HS-5 (cell line): ENCODE measurements at places on chromosomes 7 and 10.

GRCh38 chr10:129586898-129587443 is 119.9 kb downstream of the MGMT start:
- DNase-seq = no peak

DNA sequence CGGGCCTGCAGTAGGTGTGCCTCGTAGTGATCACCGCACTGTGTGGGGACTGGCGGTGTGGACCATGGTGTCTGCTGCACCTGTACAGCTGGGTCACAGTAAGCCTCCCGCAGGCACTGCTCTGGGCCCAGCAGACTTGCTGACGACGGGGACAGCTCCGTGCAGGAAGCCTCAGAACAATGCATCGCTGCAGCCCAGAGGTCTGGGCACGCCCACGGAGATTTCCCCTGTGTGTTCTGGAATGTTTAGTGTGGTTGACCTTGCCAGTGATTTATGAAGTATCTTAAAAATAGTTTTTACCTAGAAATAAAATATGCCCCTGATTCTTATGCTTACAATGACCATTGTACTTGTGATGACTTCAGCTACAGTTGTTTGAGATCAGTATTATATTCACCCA is 59.1 kb upstream of the ZNF32 start:
- no peak for DNase-seq

DNA sequence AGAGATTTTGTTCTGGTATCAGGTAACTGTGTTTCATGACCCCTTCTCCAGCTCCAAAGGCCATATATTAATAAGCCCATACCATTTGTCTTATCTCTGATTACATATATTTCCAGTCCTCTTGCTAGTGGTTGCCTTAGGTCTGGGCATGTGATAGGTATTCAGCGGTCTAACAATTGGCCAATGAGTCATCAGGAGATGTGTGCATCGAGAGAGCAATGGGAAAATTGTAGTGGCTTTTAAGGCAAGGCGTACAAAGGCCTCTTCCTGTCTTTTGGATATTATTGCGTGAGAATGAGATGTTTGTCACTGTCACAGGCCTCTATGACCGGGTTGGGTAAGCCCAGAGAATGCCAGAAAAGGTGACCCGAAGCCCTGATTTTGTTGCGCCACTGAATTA is 38.6 kb upstream of the SFRP5 start:
- DNase-seq = no peak

DNA sequence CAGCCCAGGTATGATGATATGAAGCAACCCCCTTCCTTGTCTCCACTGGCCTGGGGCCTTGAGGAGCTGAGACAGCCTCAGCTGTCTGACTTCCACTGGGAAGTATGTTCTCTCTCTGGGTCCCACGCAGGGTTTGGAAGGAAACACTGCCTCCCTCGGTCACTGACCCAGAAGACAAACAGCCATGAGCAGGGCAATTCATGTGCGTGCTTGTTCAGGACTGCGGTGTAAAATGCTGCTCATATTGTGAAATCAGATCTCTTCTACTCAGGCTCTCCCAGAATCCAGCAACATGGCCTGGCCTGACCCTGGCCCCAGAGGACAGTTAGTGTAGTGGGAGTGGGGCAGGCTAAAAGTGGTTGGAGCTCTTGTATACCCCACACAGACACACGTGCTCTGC is 2.8 kb downstream of the CLCN1 start:
- no peak for DNase-seq

GRCh38 chr7:47145186-47145725 is 436.7 kb downstream of the TNS3 start:
- DNase-seq = no peak

DNA sequence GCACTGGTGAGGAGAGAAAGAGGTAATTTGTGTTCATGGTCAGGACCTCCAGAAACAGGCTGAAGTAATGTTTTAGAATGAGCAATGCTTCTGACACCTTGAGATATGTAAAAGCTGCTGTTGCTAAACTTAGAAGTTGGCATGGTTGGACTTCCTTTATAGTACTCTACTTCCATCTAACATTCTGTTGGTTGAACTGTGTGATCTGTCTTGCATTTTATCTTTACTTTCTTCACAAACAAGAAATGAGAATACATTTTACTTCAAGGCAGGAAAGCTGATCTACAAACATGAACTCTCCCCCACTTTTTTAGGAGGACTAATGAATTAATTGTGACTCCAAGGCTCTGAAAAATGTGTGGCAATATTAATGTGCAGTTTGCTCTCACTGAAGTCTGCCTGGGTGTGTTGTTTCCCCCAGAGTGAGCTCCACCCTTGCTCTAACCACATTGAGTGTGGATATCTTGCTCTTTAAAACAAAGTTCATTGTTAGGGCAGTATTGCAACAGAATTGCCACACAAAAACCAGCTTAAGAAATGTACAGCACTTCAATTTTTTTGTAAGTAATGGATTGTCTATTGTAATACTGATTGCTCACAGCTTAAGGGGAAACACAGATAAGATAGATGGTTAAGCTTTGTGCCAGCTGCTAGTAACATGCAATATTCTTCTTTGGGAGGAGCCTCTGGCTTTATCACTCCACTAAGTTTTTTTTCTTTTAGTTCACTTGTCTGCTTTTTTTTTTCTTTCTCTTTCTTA is 69.0 kb downstream of the ADD3 start:
- DNase-seq = peak; percentile 83

DNA sequence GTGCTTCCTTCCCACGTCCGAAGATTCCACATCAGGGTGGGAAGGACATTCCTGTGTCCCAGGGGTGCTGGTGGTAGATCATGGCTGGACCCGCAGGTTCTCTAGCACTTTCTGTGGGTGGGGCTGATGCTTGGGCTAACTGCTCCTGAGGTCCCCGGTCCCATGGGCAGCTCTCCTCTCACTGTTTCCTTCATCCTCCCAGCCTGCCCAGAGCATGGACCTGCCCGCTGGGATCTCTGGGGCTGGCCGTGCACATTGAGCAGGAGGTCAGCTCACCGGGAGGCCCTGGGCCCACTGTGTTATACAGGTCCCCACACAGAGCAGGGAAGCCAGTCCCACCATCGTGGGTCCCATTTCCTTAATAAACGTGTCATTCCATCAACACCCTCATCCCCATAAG is 502.3 kb downstream of the TCERG1L start:
- DNase-seq = no peak

DNA sequence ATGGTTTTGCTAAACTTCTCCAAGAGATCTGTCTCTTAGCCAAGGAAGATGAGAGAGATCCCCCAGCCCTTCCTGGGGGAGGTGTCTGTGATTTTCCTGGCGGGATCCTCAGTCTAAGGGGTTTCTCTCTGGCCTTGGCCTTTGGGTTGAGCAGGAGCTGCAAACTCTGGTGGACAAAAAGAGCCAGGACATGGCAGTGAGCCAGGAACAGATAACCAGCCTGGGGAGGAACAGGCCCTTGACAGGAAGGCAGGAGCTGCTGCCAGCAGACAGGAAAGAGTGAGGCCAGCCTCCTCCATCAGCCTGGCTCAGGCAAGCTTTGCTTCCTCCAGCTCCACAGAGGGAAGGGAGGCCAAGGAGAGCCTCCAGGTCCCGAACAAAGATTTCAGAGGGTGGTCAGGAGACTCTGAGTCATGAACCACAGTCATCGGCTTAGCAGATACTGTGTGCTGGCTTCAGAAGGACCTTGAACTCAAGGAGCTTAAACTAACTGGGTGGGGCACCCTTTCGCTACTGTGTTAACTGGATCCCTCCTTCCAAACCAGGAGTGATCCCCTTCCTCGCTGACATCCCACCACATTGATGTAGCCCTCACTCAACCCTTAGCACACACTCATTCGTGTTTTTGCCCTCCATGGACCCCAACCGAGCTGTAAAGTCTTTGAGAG is 34.7 kb downstream of the DDIT4 start:
- peak; percentile 48 for DNase-seq

GRCh38 chr7:80066639-80067038 is 68.0 kb upstream of the GNAI1 start:
- no peak for DNase-seq

DNA sequence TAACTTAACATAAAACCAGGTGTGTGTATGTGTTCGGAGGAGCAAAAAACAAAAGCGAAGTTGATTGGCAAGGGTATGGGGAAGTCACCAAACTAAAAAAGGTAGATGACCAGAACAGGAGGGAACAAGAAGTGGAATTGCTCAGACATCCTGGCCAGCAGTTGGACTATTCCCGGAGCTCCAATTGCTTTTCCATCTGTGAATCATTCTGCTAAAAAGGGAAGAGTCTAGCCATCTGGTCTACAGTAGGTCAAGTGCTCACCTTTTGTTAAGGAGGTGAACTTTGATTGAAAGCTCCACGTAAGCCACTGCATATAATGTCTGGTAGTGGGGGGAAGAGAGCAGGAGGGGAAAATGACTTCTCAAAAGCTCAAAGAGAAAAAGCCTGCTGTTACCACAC is 50.0 kb upstream of the BET1 start:
- no peak for DNase-seq

- DNase-seq = no peak
Measured at GRCh38 chr7:36943591-36944435, 219.5 kb upstream of the AOAH start.

DNA sequence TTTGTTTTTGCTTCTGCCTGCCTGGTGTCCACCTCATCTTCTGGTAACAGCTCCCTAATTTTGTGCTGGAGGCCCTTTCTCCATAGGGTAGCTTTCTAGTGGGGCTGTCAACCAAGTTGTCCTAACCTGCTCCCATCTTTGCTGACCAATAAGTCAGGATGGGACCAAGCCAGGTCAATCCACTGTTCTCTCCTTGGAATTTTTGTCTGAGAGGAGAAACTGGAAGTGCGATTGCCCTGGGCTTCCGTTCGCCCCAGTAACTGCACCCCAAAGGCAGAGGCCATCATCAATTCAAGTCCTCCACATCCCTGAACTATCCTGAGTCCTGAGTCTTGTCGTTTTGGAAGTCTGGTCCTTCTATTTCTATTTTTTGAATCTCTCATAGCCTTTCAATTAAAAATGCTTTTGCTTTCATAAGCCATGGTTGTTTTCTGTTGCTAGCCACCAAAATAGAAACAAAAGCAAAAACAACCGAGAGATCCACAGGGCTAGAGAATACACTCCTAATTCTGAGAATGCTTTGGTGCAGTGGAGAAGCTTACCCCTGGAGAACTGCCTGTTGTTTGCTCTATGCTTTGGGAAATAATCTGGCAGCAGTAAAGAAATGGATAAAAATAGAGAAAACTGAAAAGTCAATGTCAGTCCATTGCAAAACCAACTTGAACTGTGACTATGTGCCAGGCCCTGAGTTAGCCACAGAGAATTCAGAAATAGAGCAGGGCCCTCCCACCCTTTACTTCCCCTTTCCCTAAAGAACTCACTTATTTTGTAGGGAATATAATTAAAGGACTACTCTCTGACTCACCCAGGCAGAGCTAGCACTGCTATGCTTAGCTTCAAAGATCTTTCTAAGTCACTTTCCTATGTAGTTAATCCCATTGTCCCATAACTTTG is 368.1 kb downstream of the CXCL12 start:
- no peak for DNase-seq

GRCh38 chr10:26372513-26373354 is 65.4 kb upstream of the APBB1IP start:
- DNase-seq = no peak

DNA sequence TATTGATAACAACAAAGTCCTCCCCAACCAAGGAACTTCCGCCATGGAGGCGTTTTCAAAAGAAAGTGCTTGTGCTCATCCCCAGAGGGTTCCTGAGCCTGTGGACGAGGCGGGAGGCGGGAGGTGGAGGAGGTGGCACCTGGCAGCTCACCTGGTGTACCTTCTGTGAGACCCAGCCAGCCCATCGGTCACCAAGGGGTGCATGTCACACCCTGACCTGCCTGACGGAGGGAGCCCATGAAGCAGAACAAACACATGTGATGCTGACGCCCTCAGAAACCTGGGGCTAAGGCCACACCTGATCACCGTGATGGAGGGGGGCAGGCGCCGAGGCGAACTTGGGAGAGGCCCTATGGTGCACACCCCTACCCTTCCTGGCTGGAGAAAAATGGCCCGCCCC is 458.8 kb downstream of the DNAJB6 start:
- no peak for DNase-seq

GRCh38 chr7:27096768-27097514 is 1.1 kb upstream of the HOXA1 start:
- DNase-seq = no peak

GRCh38 chr10:131577178-131577555 is 265.6 kb upstream of the TCERG1L start:
- DNase-seq = no peak

DNA sequence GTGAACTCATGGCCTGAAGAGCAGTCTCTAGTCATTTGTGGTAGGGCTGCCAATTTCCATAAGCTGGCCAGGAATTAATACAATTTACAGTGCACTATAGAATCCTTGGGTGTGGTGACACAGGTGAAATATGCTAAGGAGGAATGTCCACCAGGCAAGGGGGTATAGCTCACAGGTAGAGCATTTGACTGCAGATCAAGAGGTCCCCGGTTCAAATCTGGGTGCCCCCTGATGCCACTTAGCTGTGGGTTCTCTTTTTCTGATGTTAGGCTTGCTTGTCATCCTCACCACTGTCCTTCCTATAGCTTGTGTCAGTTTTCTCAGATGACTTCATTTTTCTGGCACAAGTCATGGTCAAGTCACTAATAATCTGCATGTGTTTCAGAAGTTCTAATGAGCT is 108.7 kb downstream of the ZNF467 start:
- DNase-seq = no peak

DNA sequence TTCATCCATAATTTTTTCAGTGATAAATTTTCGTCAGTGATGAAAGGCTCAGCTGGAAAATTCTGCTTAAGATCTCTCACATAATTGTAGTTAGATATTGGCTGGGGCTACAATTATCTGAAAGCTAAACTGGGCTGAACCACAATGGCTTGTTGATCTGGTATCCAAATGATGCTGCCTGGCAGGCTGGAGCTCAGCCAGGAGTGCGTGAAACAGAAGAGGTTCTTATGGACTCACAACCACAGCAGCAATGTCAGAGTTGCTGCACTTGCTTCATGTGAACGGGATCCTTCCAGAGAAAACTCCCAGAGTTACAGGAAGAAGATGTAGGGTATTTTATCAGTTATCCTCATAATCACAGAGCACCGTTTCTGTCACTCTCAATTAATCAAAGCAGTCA is 533.2 kb upstream of the POM121L12 start:
- no peak for DNase-seq

GRCh38 chr10:10657139-10657760 is 360.4 kb upstream of the CELF2 start:
- no peak for DNase-seq

- DNase-seq = no peak
Measured at GRCh38 chr10:72564596-72564995, 61.3 kb downstream of the MICU1 start.

DNA sequence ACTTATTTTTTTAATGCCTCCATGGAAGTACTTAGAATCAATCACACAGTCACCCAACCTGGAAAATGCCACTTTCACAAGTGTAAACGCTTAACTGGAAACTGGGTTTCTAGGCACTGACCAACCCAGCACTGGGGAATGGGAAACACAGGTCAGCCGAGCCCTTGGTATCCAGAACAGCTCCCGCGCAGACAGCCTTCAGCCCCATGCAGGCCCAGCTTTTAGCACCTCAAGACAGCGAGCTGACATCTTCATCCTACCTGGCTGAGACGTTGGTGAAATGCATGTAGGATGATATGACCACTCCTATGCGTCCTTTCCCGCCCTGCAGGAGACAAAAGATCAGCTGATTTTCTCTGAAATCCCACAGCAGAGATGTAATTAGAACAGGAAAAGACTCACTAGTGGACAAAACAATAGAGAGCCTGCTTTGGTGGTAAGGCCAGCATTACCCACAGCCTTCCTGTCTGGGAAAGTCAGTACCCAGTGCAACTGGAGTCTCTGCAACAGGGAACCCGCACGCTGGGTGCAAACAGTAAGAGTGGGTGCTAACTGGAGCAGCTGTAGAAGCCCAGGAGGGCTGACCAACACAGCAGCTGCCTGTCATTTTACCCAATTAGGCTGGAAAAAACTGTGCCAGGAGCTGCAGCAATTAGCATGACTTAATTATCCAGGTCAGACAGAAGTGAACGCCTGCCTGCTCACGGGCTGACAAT is 153.7 kb downstream of the TNS3 start:
- DNase-seq = no peak
